ENCODE measurements at places on chromosomes 12 and 14.

GRCh38 chr12:14558473-14558959 lies 9.2 kb downstream of the PLBD1 start:
- DNase-seq, result no peak

DNA sequence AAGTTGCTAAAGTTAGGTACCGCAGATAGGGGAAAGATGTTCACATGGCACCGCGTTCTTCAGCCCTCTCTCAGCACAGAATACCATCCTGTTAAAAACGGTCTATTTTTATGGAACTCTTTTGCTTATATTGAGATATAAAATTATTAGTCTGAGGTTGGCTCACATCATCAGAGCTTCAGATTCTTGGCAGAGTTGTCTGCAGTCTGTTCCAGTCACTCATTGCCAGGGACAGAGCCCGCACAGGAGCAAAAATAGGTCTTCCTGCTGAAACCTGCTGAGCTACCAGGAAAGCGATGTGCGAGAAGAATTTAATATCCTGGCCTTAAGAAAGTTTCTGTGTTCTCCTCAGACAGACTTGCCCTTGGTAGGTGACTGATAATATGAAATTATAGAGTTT lies 249.8 kb downstream of the VRK1 start:
- no peak for DNase-seq

- no peak for DNase-seq
Measured at GRCh38 chr12:16112130-16112529, 165.4 kb downstream of the SLC15A5 start.

GRCh38 chr12:50111693-50112455 lies at the start of gene COX14:
Gene COX14 (plus strand): TSS chr12:50112236. CDS start chr12:50120044, 7,808 bp downstream.
- peak; percentile 99 for DNase-seq

DNA sequence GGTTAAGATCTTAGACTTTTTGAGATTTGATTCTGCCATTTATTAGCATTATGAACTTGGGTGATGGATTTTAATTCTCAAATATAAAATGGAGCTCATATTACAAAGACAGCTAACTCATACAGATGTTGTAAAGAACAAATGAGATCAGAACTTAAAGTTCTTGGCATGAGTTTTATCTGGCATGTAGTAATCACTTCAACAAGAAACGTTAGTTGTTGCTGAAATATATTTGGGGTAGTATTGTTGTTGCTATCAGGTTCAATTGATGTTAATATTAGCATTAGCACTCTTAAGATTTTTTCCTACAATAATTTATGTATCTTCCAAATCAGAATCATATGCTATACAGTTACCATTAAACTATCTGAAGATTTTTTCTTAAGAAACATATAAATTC lies 71.0 kb downstream of the SLC6A15 start:
- no peak for DNase-seq

DNA sequence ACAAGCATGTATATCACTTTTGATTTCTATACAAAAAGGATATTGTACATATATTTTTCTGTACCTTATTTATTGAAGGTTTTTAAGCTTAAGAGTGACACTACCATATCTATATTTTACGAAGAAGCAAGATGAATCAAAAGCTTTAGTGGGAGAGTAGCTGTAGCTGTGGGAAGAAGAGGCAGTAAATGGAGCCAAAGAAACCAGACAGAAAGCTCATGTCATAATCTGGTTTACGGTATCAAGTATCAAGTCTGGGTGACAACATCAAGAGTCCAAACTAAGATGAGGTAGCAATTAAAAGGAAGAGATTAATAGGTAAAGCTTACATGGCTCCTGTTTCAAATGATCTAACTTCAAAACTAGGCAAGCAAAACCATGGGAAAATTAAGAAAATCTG lies 54.8 kb downstream of the CEP83 start:
- no peak for DNase-seq

GRCh38 chr12:105196090-105196489 lies 39.9 kb downstream of the APPL2 start:
- no peak for DNase-seq

DNA sequence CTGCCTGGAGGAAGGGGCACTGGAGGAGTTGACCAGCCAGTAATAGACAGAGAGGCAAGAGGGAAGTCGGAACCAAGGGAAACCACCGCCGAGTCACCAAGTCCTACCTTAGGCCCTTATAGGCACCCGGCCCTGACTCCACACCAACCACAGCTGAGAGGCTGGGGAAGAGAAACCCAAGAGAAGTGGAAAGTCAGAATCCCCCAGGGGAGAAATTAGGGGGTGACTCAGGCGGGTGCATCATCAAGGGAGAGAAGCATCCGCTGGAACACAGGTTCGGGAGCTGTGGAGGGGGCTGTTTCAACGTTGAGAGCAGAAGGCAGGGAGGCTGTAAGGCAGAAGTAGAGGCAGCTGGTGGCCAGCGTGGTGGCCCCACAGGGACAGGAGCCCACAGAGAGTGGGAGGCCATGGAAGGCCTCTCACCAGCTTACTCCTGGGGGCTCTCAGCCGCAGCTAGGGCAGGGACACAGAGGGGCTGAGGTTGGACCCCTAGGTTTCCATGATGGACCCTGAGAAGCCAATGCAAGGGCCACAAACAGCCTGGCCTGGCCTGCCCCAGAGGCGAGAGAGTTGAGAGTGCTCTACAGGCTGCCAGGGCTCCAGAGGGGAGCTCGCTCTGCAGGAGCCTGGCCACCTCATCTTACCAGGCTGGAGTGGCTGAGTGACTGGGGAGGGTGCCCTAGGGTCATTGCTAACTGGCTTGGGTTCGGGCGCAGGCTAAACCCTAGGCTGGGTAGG lies 1.4 kb upstream of the TRMT61A start:
- DNase-seq, result no peak

DNA sequence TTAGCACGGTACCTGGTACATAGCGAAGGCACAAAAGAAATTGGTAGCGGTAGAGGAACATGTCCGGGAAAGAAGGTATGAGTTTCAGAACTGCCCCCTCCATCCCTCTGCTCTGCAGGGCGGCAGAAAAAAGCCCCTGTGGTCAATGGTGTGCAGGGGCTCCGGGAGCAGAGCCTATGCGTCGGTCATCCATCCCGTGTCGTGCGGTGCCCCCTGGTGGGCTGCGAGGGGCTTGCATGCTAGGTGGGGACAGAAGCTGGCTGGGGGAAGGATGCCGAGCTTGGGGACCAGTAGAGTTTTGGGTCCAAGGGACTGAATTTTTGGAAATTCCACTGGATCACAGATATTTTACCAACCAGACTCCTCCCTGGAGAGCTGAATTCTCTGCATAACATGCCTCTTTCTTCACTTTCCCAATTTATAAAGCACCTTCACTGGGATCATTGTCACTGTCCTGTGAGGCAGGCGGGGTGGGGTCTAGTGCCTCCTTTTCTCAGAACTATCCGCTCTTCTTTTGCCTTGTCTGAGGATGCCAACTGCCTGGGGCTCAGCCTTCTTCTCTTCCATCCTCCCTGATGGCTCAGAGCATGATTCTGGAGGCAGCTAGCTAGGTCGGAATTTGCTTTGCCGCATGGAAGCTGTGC lies 148.7 kb downstream of the SMOC1 start:
- DNase-seq, result peak; percentile 38

DNA sequence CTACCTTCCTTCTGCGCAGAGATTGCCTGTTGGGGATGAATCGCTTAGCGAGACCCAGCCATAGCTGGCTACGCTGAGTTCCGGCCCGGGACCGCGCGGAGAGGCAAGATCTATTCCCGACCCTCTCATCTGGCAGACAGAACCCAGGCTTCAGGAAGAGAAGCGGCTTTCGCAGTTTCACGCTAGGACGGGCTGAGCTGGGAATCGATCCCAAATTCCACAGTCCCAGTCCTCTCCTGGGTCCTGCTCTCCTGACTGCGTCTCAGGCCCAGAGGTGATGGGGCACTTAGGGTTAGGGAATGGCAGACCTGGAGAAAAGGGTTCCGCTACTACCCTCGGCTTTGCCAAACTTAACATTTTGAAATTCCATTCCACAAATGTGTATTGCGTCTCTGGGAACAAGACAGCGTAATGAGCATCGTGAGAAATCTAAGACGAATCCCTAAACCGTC lies 2.8 kb downstream of the PTPN21 start:
- DNase-seq, result no peak

DNA sequence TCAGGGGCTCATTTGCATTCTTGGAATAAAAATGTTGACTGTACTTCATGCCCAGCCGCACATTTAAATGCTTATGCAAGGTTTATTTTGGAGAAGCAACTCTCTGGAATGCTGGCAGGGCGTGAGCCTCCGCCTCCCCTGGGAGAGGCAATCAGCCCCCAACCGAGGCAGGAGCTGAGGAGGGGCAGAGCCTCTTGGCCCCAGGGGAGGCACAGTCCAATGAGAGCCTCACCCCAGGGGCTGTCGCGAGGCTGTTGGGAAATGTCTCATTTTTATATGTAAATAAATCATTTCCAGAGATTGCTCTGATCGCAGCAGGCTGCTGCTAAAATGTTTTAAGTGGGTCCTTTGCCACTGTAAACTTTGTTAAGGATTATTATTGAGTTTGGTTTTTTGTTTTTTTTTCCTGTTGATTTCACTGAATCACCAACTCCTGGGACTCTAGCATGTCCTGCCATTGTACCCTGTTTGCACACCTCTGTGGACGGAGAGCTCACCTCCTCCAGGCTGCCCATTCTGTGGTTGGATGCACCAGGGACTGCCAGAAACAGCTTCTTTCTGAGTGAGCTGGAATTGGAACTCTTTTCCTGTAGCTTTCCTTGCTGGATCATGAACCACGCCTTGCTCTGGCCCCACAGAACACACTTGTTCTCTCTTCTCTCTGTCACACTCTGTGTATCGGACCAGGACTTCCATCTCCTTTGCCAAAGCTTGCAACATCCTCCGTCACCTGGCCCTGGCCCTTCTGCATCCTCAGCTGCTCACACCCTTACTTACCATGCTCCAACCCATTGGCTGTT lies 46.9 kb upstream of the FAM181A start:
- DNase-seq, result no peak

DNA sequence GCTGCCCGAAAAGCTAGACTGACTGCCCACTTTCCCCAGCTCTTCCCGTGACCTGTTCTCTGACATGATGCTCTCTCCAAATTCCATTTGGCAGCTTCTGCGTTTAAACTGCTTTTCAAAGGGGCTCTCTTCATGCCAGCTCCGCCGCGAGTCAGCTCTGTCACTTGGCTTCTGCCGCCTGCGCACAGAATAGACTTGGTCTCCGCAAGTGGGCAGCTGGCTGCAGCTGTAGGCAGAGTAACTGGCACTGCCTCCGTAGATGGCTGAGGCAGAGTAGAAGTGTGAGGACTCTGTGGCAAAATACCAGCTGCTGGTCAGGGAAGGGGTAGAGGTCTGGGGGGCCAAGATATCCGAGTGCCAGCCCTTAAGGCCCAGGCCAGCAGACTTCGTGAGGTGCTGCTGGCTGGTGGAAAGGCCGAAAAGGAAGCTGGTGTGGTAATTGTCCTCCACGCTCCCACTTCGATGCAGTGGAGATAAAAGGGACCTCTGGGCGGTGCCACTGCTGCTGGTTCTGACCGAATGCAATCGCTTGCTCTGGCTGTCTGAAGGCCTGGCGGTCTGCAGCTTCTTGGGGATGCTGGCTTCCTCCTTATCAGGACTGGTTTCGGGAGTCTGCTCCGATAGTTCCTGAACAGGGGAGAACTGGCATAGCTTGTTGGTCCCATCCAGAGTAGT lies 85.7 kb downstream of the DUSP16 start:
- DNase-seq, result no peak

DNA sequence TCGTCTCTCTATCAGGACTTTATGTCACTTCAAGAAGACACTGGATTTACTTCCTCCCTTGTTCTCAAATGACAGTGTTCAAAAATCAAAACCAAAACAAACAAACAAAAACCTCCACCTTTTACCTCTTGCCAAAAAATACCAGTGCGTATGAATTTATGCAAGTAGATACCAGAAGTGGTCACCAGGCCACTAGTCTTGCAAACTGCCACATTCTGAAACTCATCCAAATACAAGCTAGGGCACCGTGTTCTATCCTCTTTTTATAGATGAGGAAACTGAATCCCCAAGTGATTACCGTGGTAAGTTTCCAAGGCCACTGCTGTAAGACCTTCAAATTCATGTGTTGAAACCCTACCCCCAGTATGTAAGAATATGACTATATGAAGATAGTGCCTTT lies 343.9 kb upstream of the KITLG start:
- no peak for DNase-seq

- no peak for DNase-seq
Measured at GRCh38 chr12:74490390-74491064, 47.1 kb upstream of the ATXN7L3B start.
